RWPE2 (cell line): ENCODE measurements at places on chromosomes 6 and 20.

DNA sequence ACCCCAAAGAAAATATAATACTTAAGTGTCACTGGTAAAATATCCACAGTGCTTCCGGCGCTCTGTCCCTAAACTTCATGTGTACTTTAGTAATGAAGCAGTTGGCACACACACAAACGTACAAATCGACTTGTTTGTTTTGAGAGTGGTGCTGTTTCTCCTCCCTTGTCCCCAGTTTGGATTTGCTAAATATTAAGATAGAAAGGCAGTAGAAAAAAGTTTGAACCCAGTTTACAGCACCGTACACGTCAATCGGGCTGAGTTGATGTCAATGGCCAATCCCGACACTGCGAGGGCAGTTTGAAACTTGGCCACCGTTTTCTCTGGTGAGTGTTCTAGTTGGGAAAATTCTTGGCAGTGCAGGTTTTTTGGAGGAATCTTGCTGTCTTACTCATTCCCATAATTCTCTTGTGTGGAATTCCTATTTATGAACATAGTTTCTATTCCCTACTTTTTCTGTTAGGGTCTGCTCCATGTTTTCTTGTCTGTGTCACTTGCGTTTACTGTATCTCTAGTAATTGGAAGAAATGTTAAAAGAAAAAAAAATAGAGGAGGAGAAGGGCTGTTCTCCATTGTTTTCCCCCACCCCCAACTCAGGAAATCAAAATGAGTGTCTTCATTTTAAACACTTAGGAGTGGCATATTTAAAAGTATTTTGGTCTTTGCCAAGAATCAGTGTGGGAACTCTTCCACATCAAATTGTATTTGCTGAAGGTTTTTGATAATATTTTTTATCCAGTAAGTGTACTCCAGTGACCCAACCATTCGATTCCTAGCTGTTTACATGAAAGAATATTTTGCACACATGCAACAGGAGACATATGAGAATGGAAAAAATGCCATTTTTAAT lies 72.3 kb downstream of the OR2B2 start:
- peak overlapping the region; percentile 69 for H3K4me3 ChIP-seq
- DNase-seq, result no peak
- H3K4me1 ChIP-seq, result peaks cover 20% of the 10 kb centered on the region
- H3K27me3 ChIP-seq, result no peaks in the 10 kb centered on the region
- peak overlapping the region; percentile 93 for H3K27ac ChIP-seq

DNA sequence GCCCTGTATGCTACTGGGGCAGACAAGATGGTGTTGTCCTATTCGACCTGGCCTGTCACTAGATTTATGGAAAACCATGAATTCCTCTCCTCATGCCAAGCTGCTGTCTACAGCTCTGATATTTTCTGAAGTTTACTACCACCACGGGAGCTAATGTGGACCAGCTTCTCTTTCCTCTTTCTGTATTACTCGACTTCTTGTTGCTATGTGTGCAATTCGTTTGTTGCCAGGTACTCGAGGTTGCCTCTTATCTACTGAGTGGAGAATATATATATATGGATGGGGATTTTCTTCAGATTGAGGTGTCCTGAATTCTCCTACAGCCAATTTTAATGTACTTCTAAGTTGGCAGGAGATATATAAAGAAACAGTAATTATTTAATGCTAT lies 34.7 kb downstream of the MAN1A1 start:
- no peak overlapping the region for H3K4me3 ChIP-seq
- no peaks in the 10 kb centered on the region for H3K4me1 ChIP-seq
- no peak overlapping the region for H3K27ac ChIP-seq
- DNase-seq, result no peak
- H3K27me3 ChIP-seq, result no peaks in the 10 kb centered on the region

DNA sequence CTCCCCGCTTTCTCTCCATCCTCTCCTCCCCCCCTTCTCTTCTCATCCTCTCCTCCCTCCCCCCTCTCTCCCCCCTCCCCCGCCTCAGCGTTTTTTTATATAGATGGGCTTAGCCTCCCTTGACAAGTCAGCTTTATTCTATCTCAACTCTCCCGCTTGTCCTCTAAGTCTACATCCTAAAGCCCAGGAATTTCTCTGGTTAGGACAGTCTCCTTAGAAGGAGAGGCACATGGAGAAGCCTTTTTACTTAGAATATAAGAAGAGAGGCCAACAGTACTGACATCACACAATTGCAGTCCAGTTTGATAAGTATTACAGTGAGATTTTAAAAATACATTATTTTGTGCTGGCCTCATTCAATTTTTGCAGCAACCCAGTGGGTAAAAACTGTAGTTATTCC lies 83.5 kb downstream of the LYRM2 start:
- H3K4me1 ChIP-seq, result no peaks in the 10 kb centered on the region
- no peaks in the 10 kb centered on the region for H3K36me3 ChIP-seq
- no peak for DNase-seq
- H3K4me3 ChIP-seq, result no peak overlapping the region
- no peak overlapping the region for H3K27ac ChIP-seq

- DNase-seq, result no peak
- H3K27ac ChIP-seq, result no peak overlapping the region
- H3K36me3 ChIP-seq, result no peaks in the 10 kb centered on the region
- H3K4me3 ChIP-seq, result no peak overlapping the region
- peaks cover 37% of the 10 kb centered on the region for H3K4me1 ChIP-seq
Measured at GRCh38 chr6:144715344-144715743, 430.2 kb downstream of the UTRN start.

- no peak for DNase-seq
- no peaks in the 10 kb centered on the region; the same call in 1 of the 2 replicates for H3K36me3 ChIP-seq
- H3K4me1 ChIP-seq, result peaks cover 15% of the 10 kb centered on the region
- H3K27ac ChIP-seq, result no peak overlapping the region
- H3K27me3 ChIP-seq, result no peaks in the 10 kb centered on the region
Measured at GRCh38 chr6:54907355-54907754, 60.8 kb downstream of the FAM83B start.

DNA sequence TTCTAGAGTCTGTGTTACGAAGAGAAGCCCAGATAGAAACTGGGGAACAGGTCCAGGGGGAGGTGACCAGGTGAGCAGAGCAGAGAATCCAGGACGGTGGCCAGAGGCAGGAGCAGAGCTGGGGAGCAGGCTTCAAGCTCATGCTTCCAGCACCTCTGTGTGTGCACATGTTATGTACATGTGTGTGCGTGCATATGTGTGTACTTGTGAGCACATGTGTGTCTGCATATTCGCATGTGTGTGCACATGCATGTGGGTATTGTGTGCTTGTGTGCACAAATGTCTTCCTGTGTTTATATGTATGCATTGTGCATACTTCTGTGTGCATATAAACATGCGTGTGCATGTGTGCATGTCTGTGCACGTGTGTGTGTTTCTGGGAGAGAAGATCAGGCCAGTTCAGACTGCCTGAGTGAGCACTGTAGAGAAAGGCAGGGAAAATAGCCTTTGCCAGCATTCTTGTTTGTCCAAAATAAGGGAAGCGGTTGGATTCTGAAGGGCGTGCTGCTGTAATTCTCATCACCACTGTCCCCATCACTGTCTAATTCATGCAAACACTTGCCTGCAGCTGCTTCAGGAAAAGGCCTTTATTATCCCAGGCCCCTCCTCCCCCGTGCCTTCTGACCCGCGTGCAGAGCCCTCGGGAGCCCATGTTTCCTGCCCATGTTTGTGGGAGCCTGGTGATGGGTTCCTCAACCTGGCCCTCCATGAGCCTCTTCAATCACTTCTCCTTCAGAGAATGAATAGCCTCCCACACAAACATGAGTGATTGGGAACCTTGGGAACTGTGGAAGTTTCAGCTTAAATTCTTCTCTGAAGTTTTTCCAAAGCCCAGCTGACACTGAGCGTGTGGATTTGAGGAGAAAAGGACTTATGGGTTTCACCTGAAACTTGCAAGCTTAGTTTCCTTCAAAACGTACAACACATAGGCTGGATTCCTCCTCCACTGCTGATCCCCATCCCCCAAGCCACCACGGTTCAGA lies 161.7 kb upstream of the AFDN start:
- no peak overlapping the region for H3K27ac ChIP-seq
- H3K4me1 ChIP-seq, result no peaks in the 10 kb centered on the region
- no peaks in the 10 kb centered on the region for H3K36me3 ChIP-seq
- no peaks in the 10 kb centered on the region for H3K27me3 ChIP-seq

- DNase-seq, result peak; percentile 39
- no peaks in the 10 kb centered on the region for H3K27me3 ChIP-seq
- H3K4me1 ChIP-seq, result peaks cover 9% of the 10 kb centered on the region
Measured at GRCh38 chr20:33833333-33833732, 22.2 kb downstream of the CHMP4B start.

DNA sequence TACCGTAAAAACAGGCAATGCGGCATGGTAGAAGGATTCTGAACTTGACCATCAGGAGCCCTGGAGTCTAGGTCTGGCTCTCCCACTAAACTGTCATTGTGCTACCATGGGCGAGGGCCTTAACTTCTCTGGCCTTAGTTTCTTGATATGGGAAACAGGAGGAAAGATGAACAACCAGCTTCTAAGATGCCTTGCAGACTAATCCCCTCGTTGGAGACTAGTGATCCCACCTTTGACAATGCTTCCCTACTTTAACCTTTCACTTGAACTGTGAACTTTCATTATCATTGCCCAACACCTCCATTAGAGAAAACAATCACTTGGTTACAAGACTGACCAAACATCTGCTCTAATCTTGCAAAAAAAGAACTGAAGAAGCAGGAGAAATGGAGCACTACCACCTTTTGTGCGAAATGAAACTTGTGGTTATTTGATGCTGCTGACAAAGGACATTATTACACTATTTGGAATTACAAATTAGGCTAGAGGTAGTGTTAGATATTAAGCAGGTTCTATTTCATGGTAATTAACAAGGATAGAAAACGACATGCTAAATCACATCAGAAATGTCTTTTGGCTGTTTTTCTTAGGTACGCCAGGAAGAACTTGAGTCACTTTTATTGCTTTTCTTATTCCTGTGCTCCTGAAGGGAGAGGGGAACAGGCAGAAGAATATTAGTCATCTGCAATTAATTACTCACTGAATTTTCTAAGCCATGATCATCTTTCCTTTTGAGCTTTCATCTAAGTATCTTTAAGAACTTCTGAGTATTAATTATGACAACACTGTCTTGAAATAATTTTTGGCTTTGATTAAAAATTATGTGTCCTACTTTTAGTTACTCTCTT lies 39.1 kb upstream of the ARHGAP18 start:
- H3K27ac ChIP-seq, result peak overlapping the region; percentile 100
- DNase-seq, result no peak

DNA sequence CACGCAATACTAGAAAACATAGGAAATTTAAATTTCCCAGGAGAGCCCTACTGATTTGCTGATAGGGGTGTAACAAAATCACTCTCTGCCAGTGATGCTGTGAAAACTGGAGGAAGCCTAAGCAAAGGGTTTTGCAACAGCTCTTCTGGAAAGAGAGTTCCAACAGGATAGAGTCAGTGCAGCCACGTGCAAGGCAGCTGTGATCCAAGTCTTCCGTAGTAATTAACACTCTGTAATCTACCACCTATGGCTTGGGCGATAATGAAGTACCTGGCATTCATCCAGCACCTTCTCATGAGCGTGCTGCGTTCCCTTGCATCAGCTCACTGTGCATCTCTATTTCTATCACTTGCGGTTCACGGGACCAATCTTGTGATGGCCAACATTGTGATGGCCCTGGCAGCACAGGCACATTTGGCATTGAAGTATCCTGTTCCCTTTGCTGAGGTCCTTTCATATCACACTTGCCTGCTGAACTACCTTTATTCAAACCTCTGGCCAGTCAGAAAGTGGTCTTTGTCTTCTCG lies 48.2 kb downstream of the IRF4 start:
- DNase-seq, result no peak
- no peak overlapping the region for H3K4me3 ChIP-seq
- peaks cover 2% of the 10 kb centered on the region for H3K27me3 ChIP-seq
- no peaks in the 10 kb centered on the region for H3K4me1 ChIP-seq

- no peak for DNase-seq
- H3K27me3 ChIP-seq, result no peaks in the 10 kb centered on the region
- peaks cover 6% of the 10 kb centered on the region for H3K4me1 ChIP-seq
Measured at GRCh38 chr6:92647630-92648029, 771.7 kb downstream of the EPHA7 start.

DNA sequence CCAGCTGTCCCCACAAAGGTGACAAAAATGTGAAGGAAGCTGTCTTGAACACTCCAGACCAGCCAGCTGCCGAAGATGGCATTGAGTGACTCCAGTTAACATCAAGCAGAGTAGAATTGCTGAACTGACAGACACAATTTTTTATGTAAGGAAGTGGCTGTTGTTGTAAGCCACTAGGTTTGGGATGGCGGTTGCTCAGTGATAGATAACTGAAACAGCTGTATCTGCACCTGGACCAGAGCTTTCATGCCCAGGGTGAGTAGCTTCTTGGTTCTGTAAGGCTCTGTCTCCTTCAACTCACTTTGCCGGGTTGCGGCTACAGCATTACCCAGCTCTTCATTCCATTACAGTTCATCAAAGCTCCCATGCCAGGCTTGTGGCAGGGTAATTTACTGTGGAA lies 49.7 kb upstream of the DDR1 start:
- H3K27ac ChIP-seq, result no peak overlapping the region
- H3K4me3 ChIP-seq, result no peak overlapping the region
- no peaks in the 10 kb centered on the region for H3K4me1 ChIP-seq
- no peak for DNase-seq

DNA sequence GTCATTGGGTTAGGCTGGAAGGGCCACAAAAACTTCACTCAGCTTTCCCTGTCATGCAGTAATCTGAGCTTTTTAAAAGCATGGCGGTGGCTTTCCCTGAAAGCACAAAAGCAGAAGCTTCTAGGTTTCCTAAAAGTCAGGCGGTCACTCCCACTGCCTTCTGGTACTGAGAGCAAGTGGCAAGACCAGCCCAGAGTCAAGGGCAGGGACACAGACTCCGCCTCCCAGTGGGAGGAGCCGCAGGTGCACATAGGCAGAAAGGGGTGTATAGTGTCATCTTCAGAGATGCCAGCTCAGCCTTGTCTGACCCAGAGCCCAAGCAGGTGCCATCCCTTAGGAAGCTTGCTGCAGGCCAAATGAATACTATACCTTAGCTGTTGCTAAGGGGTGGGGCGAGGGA lies 18.0 kb upstream of the PACSIN1 start:
- H3K27me3 ChIP-seq, result no peaks in the 10 kb centered on the region
- DNase-seq, result no peak
- no peak overlapping the region for H3K4me3 ChIP-seq

DNA sequence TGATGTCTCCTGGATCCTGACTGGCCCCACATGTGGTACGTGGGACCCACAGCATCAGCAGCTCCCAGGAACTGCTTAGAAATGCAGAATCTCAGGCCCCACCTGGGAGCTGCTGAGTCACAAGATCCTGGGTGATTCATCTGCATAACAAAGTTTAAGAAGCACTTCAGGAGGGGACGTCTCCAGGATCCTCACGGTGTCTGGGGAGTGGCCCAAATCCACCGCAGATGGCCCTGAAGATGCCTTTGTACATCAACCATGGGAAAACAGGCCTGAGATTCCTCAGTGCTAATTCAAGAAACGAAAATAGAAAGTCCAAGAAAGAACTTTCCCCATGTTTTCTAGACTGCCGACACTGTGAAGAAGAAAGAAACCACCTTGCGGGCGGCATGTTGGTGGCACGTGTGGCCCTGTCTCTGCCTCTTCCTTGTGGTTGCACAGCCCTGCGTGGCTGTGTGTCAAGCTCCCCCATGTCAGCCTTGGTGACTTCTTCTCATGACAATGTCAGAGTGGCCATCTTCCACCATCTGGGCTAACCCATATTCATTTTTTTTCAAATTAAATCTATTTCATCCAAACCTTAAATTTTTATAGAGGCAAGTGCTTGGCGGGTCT lies 26.1 kb downstream of the RRBP1 start:
- H3K4me3 ChIP-seq, result no peak overlapping the region
- H3K27me3 ChIP-seq, result no peaks in the 10 kb centered on the region
- H3K4me1 ChIP-seq, result no peaks in the 10 kb centered on the region
- H3K27ac ChIP-seq, result no peak overlapping the region
- peak; percentile 22 for DNase-seq
